ENCODE measurements at places on chromosomes 13 and 19. TPM values are rescaled to one million over a fixed set of nuclear protein-coding genes. Genes with fewer than 3 reads are reported as not detected.

GRCh38 chr19:41939861-41940730 lies 11.8 kb upstream of the ERFL start:
- DNase-seq, result no peak

- DNase-seq, result no peak
Measured at GRCh38 chr19:9906475-9907087, 29.7 kb downstream of the OLFM2 start.

GRCh38 chr19:46372901-46373490 lies 26.1 kb downstream of the PPP5C start:
- DNase-seq, result no peak

DNA sequence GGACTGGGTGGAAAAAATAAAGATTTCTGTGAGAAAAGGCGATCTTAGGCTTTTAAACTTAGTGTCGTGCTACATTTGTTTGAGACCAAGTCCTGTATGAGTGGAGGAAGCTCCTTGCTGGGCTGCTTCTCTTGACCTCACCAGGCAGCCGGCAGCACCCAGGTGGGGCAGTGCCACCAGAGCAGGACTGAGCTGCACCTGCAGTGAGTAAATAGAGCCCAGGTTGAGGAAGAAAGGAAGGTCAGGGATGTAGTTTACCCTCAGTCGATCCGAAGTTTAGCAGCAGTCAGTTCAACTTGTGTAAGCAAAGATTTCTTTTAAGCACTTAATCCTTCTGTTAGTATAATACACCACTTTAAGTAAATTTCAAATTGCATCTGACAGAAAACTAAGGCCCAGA lies 13.6 kb downstream of the HNRNPM start:
- no peak for DNase-seq

GRCh38 chr13:100532090-100532766 lies 56.4 kb downstream of the GGACT start:
- DNase-seq, result no peak

GRCh38 chr13:50365408-50366391 lies 350.5 kb downstream of the KCNRG start:
- peak; percentile 60 for DNase-seq

- peak; percentile 92 for DNase-seq
Measured at GRCh38 chr19:42279902-42280814, 11.1 kb downstream of the CIC start.

The ZNF324B gene
- total RNA-seq, result 9.8 TPM

The ICAM4 gene
- total RNA-seq, result 1.8 TPM

DNA sequence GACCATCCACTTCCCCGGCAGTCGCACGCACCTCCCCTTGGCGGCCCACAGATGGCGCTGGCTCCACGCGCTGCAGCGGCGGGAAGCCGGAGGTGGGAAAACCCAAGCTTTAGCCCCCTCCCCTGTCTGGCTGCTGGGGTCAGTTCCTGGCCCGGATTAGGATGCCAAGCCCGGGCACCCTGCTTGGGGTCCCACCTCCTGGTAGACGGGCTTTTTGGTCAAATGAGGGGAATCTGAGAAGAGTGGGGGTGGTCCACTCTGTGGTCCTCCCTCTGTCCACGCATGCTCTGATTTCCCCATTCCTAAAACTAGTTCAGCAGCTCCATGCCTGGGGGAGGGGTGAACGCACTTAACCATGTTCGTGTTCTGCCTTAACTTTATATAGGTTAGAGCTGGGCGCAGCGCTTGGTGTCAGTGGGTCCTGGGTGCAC lies 8.1 kb upstream of the ADGRE2 start:
- no peak for DNase-seq

DNA sequence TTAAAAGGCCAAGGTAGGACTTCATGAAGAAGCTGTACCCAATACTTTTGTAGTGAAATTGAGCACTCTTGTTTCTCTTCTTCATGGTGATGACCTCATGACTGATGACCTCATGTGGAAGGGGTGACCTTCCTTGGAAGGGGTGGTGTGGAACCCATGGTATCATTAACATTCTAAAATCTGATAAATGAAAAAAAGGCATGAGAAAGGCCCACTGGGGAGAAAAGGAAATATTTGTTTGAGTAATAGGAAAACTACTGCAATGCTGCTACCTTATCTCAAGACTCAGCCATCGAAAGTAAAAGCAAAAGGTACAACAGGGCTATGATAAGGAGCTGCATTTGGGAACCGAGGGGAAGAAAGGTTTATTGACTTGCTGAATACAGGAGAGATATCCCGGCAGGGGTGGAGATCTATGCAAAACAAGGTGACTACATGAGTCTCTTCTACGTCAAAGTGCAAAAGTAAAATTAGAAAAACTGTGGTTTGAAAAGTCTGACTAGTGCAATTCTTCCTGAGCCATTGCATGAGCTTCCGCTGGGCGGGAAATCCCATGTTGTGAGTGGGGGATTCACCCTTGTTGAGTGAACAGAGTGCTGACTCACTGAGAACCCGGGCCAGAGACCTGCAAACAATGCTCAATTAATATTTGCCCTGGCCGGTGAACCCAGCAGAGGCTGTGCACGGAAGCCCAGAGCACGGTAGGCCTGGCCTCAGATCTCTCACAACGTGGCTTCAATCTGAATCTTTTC lies 138.9 kb upstream of the RFC3 start:
- peak; percentile 45 for DNase-seq

DNA sequence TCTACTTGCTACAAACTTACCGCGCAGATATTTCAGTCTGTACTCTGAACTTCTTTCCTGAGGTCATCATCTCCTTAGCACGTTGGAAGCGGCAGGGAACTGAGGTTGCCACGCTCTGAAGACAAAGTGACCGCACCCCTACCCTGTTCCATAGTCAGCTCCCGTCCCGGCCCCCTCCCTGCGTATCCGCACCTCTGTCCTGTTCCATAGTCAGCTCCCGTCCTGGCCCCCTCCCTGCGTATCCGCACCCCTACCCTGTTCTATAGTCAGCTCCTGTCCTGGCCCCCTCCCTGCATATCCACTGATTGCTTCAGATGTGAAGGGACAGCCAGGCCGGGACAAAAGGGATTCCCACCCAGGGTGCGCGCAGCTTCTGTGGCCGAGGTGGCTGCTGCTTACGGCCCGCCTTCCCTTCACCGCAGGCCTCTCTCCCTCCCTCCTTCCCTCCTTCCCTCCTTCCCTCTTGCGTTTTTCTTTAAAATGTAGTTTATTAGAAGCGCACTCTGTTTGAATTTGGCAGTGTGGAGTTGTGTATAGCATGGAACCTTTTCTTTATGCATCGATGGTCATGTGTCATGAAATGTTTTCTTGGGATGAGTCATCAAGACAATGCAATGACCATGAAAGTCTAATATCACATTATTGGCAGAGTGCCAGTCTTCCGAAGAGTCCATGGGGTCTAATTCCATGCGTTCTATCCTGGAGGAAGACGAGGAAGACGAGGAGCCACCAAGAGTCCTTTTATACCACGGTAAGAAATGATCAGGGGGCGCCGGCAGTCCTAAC lies 21.9 kb upstream of the NDUFS7 start:
- DNase-seq, result no peak

The PDCD2L gene
- 9.4 TPM for total RNA-seq
